ENCODE measurements at places on chromosomes 6 and 20.

DNA sequence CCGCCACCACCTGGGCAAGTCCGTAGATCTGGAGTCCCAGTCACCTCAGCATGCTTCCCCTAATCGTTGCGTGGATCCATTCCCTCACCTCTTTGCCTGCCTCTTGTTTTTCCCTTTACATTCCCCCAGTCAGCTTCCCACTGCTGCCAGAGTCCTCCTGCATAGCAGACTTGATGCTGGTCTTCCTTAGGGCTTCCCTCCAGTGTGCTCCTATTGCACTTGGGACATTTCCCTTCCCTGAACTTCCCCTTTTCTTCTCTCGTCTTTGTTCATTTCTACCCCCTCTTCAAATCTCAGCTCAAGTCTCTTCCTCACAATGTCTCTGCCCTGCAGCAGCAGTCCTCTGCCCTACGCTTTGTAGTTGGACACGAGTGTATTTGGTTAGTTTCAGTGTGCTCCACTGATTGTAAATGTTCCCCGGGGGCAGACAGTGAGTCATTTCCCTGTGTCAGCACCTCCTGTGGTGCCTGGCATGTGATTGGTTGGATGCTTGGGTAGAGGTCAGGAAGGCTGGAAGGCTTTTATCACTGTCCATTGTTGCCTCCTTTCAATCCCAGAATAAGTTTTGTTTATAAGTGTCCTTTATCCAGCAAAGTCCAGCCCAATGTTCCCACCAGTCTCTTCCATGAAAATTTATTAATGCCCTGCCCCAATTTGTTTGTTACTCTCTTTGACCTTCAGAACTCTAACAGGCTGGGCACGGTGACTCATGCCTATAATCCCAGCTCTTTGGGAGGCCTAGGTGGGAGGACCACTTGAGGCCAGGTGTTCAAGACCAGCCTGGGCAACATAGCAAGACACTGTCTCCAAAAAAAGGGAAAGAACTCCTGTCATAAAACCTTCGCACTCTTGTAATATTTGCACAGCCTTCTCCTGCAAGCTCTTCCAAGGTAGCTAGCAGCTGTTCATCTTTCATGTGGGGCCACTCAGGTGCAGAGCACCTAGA lies 38.3 kb downstream of the FAM120B start:
- DNase-seq = no peak

DNA sequence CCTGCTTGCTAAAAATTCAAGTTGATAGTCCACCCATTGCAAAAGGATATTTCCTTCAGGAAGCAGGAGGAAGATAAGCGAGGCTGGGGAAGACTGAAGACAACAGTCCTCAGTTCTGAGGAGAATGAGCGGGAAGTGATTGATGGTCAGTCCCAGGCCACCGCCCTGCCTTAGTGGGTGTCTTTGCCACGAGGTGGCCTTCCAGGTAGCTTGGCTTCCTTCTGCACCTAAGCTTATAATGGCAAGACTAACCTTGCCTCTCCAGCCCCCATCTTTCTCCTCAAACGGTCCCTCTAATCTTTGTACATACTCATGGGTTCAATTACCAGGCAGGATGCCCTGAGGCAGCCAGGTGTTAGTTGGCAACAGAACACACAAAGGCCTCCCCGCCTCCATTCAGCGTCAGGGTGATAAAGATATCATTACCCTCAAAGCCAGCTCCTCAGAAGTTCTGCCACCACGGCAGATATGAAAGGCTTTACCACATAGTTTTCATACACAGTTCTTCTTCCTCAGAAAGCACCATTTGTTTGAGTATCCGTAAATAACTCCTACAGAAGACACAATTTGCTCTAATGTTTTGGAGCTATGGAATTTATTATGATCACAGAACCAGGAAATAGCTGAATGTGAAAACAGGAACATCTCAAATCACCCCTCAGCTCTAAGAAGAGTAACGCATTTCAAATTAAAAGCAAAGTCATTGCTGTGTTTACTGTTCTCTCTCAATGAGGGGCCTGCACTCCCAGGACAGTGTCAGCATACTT lies 249.4 kb downstream of the ATXN1 start:
- DNase-seq = no peak

DNA sequence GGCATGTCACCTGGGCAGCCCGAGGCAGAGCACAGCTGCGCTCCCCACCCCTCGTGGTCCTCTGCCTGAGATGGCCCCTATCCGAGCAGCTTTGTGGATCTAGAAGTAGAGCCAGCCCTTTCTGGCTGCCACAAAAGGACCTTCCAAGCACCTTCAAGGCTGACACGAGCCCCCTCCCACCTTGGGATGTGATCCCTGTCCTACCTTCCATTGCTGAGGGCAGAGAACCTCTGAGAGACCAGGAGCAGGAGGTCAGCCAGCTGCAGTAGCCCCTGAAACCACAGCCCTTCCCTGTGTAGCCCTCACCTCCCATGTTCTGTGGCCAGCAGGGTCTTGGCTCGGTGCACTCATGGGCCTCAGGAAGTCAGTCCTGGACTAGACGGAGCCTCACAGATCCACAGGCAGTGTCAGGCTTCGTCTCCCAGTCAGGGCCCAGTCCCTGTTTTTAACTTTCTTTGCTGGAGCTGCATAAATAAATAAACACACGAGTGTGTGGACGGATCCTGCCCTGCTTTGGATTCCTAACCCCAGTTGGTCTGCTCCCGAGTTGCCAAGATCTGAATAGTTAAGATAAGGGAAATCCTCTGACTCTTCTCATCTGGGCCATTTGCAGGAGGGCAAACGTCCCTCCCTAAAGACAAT lies 507.7 kb downstream of the PREX1 start:
- DNase-seq = no peak

- DNase-seq = no peak
These were observed 172.1 kb downstream of the FOXC1 start for GRCh38 chr6:1781817-1782184.

- DNase-seq = no peak
These were observed 141.8 kb downstream of the FARS2 start for GRCh38 chr6:5403076-5403475.

DNA sequence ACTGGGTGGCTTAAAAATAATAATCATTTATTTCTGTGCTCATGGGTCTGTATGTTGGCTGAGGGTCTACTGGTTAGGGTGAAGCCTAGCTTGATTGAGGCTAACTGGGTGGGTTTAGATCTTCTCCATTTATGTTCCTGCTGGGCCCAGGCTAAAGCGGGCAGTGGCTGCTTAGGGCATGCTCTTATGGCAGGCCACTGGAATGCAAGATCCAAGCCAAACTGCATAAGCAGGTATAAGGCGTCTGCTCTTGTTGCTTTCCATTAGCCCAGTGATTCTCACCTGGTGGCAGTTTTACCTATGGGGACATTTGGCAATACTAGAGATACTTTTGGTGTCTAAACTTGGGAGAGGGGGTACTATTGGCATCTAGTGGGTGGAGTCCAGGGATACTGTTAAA lies 44.5 kb downstream of the QKI start:
- no peak for DNase-seq

DNA sequence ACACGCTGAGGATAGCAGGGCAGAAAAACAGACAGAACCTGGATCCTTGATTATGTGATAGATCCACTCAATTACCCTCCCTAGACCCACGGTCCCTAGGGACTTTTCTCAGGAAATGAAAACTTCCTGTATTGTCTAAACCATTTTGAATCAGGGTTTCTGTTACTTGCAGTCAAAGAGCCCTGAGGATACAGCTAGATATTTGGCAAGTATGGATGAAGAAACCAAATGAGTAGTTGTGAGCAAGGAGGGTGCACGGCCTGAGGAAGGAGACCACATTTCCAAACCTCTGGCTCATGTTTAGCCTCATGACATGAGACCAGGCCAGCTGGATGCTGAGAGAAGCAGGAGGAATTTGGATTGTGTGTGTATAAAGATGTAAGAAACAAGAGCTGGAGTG lies 91.6 kb downstream of the MRPL14 start:
- DNase-seq = no peak

DNA sequence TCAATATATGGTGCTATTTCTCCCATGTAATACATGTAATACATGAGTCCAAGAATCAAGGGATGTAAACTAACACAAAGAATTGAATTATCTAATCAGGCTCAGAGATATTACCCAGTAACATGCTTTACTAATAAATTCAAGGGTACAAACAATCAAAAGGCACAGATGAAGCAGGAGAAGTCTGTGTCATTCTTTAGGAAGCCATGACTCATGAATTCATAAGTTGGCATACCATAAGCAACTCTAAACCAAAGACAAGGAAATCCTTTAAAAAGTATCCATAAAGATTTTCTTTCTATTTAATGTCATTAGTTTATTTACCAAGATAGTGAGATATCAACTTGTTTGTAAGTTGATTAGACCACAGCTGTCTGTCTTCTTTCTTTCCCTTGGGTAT lies 446.0 kb upstream of the IMPG1 start:
- DNase-seq = no peak

DNA sequence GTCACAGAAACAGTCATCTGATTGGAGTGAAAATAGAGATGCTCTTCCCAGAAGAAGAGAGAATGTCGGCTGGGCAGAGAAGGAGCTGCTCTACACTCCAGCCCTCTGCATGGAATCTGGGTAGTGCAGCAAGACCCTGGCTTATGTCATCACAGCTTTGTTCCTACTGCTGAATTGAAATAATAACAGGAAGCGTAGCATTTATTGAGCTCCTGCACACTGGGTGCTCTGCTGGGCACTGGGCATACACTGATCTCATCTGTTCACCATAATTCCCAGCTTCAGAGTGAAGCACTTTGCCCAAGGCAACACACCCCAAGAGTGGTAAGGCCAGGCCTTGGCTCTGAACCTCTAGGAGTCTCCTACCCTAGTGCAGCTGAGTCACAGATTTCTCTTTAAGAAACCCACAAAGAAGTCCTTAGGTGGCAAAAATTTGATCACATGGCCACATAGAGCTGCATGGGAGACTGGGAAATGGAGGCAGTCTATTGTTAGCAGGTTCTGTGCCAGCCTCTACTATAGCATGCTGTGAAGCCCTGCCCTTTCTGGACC lies 3.9 kb upstream of the SDCBP2 start:
- no peak for DNase-seq

DNA sequence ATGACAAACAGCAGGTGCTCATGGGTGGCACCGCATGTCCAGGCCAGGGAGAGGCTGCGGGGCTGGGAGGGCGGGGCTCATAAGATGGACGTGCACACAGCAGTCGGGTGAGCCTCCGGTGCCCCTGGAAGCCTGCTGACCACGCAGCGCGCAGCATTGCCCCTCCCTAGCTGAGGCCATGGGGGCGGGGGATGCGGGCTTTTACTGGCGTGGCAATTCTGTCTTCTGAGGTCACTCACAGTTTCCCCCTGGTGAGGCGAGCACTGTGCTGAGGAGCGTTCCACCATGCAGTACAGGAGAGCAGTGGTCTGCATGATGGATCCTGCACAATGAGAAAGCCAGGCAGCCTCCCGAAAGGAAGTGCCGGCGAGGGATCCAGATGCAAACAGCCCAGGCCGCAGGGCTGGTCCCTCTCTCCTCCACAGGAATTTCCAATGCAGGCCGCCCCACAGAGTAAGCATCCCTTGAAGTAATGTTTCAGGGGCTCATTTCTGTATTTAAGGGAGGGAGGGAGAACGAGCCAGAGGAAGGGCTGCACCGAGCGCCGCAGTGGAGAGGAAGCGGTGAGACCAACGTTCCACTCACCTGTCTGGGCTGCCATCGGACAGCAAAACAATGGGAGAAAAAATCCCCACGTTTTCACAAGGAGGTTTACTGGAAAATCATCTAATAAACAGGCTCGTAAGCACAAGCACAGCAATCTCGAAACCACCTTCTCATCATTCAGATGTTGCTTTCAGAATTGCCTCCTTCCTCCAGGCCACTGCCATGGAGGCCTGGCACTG lies 56.0 kb downstream of the IRF4 start:
- no peak for DNase-seq

GRCh38 chr20:40218316-40218969 lies 470.6 kb downstream of the MAFB start:
- no peak for DNase-seq

DNA sequence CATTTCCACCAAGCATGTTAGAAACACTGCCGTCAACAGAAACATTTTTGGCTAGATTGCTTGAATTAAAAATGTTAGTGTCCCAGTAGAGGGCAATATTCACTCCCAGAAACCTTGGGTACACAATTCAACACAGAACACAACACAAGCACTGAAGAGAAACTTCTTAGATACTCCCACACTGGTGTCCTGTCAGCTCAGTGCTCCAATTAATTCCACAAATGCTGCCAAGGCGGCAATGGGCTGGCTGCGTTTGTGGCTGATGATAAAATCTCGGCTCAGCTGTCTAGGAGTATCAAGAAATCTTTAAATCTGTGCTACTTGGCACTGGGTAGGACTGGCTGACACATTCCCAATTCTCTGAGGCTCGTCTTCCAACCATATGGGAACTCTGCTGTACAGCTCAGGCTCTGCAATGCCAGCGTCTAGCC lies 39.3 kb downstream of the BEND3 start:
- no peak for DNase-seq

DNA sequence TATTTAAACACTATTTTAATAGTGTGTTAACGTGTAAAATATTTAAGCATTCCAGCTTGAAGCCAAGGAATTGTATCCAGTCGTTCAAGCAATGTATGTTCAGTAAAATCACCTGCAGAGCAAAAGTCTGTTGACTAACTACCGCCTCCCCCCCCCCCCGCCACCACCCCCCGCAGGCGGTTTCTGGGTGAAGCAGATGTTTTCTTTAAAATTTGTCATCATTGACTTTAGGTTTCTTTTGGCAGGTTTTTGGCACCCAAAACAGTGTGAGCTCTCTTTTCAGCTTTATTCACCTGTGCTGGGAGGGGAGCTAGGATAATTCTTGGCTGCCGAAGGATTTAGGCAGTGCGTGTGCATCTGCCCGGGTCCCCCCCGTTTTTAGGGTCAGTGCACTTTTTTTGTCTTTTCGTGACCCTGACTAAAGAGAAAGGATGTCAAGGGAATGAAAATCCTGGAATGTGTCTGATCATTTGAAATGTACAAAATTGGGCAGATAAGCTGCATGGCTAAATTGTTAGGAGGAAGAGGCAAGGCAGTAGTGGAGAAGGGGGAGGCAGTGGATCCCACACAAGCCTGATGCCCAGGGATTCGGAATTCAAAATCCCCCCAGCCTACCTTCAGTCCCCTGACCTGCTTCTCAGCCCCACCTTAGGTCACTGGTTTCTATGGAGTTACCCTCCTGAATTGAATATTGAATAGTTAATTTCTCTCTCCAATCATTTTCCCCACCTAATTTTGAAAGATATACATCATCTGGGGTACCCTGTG lies 1.1 kb downstream of the EDN1 start:
- DNase-seq = no peak

DNA sequence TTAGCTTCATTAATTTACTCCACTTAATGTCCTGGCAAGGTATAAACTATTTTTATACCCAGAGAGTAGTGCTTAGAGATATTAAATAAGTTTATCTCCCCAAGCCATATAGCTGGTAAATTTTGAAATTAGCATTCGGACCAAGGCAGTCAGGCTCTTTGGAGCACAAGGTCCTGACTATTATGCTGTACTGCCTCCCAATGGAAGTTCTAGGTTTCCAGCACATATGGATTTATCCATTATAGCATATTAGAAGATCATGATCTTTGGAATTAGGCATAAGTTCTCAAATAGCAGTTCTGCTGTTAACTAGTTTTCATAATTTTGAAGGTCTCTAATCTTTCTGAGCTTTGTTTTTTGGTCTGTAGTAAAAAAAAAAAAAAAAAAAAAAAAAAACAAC lies 835.3 kb upstream of the EPHA7 start:
- no peak for DNase-seq

- no peak for DNase-seq
These were observed 29.6 kb downstream of the NPEPL1 start for GRCh38 chr20:58721951-58722778.

GRCh38 chr6:103538381-103538780 lies 1321.3 kb downstream of the HACE1 start:
- no peak for DNase-seq

- DNase-seq = no peak
These were observed 171.6 kb upstream of the SMLR1 start for GRCh38 chr6:130655586-130655985.
